CD4-positive, alpha-beta T cell (primary cell): ENCODE measurements at places on chromosomes 1 and 21.

- peak; percentile 31 for DNase-seq
Measured at GRCh38 chr1:109248444-109248796, 919 bp upstream of the CELSR2 start.

DNA sequence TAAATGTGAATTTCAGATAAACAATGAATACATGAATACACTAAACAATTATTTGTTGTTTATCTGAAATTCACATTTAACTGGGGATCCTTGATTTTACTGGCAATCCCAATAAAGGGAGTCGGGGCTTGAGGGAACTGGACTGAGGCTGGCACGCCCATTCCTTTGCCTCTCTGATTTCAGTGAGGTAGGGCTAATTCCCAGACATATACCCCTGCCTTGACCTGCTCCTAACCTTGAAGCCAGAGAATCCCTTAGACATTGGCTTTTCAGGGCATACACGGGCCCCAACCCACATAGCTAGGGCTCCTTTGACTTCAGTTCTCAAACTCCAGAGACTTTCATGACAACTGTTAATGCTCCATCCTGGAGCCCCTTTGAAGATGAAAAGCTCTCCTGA is 10.8 kb upstream of the UTP25 start:
- no peak for DNase-seq

GRCh38 chr21:18832950-18833349 is 429.4 kb upstream of the TMPRSS15 start:
- no peak for DNase-seq

GRCh38 chr1:99236756-99237155 is 27.5 kb upstream of the PLPPR4 start:
- DNase-seq, result no peak

DNA sequence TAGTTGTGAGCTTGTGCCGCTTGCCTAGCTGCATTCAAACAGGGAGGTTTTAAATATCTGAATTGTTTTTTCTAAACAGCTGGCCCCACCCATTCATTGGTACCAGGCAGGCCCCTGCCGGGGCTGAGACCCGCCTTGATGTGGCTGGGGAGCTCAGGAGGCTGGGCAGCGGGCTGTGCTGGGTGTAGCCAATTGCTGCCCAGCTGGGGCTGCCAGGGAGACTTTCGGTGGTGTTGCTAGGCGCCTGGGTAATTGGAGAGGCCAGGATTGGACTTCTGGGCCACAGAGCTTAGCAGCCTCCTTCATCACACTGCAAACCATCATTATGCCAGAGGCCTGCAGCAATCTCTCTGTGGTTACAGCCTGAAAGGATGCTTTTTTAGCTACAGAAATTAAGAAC is 12.2 kb downstream of the RHBDL2 start:
- DNase-seq, result no peak

GRCh38 chr1:18434041-18434440 is 46.7 kb upstream of the KLHDC7A start:
- DNase-seq, result no peak

GRCh38 chr1:75273110-75273509 is 138.9 kb downstream of the LHX8 start:
- DNase-seq, result no peak

GRCh38 chr1:202807926-202808757 is at the start of gene KDM5B:
KDM5B (minus strand) TSS chr1:202808421; CDS start chr1:202808305, 116 bp downstream.
- peak; percentile 66 for DNase-seq

- DNase-seq, result no peak
Measured at GRCh38 chr21:25615880-25616279, 8.6 kb upstream of the MRPL39 start.

DNA sequence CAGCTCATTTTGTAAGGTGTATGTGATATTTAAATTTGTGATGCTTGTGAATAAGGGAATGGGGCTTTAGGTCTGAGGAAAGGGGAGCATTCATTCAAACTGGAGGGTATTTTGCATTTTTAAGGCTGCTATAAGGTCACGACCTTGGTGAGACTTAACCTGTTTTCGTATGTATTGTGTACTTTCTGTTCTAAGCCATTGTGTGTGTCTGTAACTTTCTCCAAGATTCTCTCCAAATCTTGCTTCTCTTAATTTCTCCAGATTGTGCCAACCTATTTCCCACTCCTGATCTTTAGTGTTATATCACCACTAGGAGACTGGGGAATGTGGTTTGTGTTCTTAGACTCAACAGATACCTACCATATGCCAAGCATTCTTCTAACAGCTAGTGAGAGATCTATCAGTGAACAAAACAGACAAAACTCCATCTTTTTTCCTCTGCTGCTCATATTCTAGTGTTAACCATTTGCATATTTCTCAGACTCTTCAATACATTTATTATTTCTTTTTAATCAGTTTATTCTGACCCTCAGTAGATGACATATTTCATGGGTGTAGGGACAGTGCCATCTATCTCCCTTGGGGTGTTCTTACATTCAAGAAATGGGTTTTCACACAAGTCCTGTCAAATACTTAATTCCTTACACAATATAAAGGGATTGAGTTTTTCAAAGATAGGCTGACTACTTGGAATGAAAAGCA is 27.5 kb downstream of the ATP1B1 start:
- DNase-seq, result no peak

DNA sequence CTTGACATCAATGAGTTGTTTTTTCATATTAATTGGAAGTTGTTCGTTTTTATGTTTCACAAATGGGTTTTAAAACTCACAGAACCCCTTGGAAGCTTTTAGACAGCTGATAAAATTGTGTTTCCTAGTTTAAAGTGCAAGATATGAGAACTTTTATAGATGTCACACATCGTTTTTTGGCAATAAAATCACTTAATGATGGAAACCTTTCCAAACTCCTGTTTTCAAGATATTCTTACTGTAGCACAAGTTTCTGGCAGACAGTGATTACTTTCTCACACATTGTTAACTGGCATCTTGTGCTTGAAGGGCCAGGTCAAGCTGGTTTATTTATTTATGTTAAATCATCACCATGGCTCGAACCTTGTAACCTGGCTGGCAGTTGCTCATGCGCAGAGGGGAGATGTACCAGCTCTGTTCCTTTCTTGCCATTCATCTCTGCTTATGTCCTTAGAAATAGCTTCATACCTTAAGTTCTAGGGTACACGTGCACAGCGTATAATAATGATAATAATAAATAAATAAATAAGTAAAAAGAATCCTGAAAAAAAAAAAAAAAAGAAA is 10.2 kb upstream of the RCAN1 start:
- DNase-seq, result no peak

DNA sequence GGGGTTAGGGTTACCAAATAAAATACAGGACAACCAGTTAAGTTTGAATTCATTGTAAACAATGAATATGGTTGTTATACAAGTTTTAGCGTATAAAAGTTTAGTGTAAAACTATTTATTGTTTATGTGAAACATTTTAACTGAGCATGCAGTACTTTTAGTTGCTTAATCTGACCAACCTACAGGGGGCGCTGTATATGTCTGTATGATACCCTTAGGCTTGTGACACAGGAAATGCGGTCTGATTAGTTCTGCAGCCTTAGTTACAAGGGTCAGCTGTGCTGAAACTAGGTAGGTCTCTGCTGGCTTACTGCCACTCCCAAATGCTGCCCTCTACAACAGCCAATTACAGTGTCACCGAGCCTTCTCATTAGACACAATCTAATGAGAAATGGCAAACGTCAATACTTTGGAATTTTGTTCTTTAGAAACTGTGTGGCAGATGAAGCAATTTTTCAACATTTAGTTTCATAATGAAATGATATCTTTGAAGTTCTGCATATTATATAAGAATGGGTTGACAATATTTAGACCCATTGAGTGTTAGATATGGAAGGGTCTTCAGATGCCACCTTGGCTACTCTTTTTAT is 56.2 kb downstream of the NTNG1 start:
- no peak for DNase-seq

DNA sequence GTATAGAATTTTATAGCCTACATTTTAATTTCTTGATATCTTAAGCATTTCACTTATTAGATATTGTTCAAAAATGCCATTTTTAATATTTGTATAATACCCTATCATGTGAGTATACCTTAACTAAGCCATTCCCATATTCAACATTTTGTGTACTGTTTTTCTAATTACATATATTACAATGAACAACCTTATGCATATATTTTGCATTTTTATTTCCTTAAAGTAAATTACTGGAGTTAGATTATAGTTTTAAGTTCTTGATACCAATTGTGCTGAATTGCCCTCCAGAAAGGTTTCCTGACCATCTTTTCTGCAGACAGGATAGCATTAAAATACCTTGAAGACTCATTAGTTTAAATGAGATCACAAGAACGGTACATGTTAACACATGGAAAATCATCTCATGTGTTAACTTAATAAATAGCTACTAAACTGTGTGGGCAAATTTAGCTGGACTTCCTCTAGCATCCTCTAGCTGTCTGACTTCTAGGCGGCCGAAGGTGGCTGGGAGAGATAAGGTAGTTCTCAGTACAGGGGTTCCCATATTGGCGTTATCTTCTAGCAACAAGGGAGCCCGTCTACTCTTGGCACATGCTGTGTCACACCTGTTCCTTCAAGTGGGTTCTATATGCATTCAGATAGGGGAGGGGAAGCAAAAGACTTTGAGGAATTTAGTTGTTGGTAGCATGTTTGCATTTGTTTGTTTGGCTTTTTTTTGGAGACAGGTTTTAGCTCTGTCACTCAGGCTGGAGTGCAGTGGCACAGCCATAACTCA is 8.9 kb downstream of the DCLRE1B start:
- no peak for DNase-seq

GRCh38 chr1:37940299-37940947 is 6.4 kb downstream of the INPP5B start:
- no peak for DNase-seq

DNA sequence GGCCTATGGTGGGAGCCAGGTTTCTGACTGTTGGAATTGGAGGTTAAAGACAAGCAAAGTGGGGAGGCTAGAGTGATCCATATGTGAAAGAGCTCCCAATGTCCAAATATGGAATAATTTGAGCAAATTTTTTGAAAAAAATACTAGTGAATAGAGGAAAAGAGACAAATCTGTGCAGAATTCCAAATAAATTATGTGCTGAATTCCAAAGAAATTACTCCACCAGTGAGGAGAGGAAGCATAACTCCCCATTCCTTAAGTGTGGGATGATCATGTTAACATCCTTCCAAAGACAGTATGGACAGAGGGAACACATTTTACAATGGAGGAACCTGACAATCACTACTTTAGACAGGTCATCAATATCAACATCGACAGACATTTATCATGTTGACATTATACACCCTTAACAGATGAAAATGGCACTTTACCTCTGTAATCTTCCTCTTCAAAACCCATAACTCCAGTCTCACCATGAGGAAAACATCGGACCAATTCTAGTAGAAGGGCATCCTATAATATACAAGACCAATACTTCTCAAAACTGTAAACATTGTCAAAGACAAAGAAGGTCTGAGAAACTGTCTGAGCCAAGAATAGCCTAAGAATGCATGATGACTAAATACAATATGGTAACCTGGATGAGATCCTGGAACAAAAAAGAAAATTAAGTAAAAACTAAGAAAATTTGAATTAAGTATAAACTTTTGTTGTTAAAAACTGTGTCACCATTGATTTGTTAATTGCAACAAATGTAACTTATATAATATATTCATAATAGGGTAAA is 71.5 kb upstream of the RGS4 start:
- no peak for DNase-seq

DNA sequence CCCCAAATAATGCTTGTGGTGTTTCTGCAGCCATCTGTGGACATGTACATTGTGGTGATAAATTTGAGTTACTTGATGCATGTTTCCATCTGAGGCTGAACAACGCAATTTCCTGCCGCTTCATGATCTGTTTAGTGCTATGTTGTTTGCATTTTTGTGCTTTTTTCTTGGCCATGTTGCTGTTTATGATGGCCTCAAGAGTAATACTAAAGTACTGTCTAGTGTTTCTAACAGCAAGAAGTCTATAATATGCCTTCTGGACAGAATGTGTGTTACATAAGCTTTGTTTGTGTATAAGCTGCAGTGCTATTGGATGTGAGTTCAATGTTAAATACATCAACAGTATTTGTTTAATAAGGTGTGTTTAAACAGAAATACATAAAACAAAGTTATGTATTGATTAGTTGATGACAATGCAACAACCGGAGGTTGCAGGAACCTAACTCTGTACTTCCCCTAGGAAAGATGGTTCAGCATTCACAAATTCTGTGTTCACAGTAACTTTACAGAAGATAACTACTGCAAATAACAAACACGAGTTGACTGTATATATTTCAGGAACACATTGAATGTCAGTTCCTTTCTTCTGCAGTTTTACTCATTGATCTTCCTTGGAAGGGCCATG is 114.8 kb upstream of the USP24 start:
- DNase-seq, result no peak

DNA sequence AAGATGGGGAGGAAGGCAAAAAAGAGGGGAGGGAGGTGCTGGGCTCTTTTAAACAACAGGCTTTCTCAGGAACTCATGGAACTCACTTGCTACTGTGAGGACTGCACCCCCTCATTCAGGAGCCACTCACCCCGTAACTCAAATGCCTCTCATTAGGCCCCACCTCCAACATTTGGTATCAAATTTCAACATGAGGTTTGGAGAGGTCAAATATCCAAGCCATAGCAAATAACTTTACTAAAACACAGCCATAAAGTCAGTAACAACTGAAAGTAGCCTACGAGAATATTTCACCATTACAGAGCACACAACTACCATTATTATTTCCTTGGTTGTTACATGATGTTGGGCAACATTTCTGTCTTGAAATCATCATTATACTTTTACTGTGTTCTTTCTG is 13.1 kb upstream of the DMRTB1 start:
- no peak for DNase-seq

GRCh38 chr1:54204199-54204598 is 4.2 kb downstream of the MRPL37 start:
- DNase-seq, result no peak

DNA sequence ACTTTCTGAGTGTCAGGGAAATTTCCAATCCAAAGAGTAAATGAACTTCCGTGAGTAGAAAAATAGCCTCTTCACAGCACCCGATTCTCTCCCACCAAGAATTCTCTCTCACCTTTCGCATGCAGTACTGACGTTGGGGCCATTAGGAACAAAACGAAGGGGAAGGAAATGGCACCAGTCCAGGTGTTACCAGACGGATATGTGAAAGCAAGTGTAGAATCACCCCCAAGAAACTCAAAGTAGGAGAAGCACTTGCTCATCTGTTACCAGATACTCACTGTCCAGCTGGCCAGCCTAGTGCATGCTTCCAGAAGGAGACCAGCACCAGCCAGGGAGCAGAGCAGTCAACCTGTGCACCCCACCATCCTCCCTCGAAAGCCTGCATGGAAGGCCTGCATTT is 55.1 kb downstream of the ITPKB start:
- DNase-seq, result no peak

DNA sequence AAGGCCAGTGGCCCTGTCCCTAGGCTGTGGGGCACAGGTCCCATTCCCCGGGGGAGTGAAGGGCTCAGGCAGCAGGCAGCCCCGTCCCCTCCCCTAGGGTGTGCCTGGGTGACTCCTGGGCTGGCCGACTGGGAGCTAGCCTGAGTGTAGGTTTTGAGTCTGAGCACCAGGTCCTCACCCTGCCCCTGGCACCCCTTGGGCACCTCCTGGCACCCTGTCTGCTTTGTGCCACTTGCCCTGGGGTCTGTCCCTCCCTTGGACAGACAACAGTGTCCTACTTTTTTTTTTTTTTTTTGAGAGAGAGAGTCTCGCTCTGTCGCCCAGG is 24.2 kb downstream of the RRP1 start:
- DNase-seq, result no peak
